NCI-H69 (cell line): ENCODE measurements at places on chromosomes 13 and 19.

DNA sequence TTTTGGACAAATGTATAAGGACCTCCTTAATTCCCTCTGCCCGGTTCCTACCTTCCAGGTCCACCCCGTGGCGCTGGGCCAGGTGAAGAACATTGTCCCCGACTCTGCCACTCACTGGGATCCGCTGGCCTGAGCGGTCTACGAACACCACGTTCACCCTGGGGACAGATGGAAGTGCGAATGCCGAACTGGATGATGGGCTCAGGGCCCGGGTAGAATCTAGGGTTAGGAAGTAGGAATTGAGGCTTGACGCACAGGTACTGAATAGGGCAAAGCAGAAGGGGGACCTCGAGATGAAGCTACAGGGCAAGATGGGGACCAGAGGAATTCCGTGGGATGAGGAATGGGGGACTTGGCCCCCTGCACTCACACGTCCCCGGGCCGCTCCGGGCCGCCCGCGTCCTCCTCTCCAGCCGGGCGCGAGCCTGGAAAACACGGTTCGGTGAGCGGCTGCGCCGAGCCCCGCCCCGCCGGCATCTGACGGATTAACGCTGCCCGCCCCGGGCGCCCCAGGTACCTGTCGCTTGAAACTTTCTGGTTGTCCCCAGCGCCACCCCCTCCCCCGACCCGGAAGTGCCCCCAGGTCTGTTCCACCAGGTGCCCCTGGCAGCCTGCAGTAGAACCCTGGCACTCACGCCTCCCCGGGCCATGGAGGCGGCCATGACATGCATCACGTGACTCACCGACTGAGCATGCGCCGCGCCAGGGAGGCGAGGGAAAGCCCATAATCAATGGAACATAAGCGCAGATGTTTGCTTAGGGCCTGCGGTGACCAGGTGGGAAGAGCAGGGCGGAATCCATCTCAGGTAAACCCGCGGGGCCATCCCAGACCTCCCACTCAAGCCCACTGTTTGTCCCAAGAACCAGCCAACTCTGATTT is at the start of gene FDX2:
Gene FDX2, minus strand, starts transcription at position 681 of the 880 bp plus-strand sequence. Its CDS starts 19 bp downstream, at position 662.
- DNase-seq, result peak; percentile 96

- DNase-seq, result peak; percentile 62
These were observed 49.0 kb upstream of the ZNF780A start for GRCh38 chr19:40139533-40140287.

DNA sequence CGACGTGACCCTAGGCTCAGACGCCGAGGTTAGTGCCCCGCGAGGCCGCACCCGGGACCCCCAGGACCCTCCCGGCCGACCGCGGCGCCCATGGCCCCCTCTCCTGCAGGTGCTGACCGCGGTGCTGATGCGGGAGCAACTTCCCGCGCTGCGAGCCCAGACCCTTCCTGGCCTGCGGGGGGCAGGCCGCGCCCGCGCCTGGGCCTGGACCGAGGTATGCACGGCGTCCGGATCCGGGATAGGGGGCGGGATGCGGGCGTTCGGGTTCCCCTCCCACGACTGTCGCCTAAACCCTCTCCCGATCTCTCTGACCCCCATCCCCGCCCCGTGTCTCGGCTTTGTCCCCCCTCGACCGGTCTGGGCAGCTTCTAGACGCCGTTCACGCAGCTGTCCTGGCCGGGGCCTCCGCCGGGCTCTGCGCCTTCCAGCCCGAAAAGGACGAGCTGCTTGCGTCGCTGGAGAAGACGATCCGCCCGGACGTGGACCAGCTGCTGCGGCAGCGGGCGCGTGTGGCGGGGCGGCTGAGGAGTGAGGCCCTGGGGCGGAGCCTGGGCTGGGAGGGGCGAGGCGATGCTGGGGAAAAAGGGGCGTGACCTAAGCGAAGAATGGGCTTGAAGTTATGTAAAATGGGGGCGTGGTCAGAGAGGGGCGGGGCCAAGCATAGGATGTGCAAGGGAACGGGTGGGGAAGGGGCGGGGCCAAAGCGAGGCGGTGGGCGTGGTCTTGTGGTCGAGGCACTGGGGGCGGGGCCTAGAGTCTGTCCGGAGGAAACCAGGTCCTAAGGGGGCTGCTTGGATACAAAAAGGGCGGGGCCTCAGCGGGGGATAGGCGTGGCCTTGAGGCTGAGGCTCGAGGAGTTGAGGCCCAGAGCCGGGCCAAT is 16.0 kb upstream of the COLGALT1 start:
- peak; percentile 96 for DNase-seq

DNA sequence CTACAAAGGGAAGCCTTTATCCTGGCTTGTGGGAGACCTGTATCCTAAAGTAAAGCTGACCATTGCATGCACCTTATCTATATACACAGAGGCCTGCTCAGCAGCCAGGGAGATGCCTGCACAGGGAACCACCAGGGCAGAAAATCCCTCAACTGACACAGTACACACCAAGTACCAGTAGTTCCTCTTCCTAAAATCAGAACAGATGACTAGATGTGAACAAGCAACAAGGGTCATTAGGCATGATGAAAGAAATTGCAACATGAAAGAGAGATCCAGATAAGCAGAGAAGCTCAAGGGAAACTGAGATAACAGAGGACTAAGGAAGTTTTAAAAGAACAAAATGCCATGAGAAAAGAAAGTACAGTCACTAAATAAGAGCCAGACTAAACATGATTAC is 39.7 kb upstream of the SLC7A9 start:
- DNase-seq, result no peak

- DNase-seq, result peak; percentile 58
These were observed 1.2 kb downstream of the CIRBP start for GRCh38 chr19:1270213-1270853.

DNA sequence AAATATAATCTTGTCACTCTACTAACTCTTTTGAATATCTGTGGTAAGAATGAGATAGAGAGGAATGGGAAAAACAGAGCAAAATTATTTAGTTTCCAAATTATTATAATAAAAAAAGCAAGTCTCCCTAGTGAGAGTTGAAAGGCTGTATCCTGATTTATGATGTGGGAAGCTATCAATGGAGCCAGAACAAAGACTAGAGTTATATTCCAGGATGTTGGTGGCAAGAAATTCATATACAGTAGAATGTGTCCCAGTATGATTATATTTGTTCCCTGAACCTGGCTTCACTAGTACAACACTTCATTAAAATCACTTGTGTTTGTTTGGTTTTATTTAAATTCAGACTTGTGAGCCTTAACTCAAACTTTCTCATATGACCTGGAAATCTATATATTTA is 630.3 kb downstream of the GPC5 start:
- DNase-seq, result peak; percentile 33

DNA sequence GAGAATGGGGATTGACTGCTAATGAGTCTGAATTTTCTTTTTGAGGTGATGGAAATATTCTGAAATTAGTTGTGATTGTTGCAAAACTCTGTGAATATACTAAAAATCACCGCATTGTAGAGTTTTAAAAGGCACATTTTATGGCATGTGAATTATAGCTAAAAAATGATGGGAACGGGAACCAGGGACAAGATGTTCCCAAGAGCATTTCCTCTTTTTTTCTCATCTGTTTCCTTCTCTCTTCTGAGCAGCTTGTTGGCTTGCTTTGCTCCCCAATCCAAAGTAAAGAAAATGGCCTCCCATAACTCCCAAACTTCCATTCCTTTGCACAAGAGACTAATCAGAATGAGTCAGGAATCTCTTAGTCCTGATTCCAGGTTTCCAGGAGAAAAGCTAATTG is 459.2 kb downstream of the TSHZ3 start:
- no peak for DNase-seq

DNA sequence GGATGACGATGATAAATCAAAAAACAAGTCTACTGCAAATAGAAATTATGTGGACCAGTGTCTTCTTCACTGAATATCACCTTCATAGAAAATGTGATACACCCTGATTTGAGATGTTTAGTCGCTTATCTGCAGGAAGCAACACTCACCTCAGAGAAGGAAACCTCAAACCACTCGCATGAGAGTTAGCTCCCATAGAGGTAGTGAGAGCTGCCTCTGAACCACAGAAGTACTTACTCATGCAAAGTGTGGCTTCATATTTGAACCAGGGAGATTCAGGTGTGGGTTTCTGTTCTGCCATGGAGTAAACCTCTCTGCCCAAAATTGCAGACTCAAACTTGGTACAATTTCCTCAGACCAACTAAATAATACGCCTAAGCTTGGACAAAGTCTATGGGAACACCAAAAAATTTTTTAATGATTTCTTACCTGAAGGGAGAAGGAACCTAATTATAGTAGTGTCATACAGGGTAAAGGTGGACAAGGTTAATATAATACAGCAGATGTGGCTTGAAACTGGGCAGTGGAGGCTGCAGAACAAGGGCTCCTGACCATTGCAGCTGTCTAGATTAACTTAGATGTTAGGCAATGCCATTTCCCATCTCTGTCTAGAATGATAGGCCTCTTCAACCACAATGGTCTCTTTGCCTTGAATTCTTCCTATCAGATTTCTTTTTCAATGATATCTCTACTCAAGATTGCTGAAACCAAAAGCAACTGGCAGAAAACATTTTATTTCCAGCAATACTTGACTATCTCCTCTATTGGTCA is 29.6 kb upstream of the RCBTB2 start:
- no peak for DNase-seq

DNA sequence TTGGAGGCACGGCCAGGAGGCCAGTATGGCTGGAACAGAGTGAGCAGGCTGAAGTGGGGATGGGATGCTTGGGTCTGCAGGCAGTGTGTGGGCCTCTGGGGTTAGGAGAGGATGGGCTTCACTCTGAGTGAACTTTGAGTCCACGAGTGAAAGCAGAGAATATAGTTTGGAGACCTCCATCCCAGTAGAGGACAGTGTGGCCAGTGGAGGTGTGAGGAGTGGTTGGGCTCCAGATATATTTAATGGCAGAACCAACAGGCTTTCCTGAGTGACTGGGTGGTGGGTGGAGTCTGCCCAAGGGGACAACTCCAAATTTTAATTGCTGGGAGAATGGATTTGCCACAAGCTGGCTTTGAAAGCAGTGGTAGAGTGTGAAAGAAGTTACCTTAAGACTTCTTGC is 27.3 kb downstream of the GATAD2A start:
- DNase-seq, result no peak

DNA sequence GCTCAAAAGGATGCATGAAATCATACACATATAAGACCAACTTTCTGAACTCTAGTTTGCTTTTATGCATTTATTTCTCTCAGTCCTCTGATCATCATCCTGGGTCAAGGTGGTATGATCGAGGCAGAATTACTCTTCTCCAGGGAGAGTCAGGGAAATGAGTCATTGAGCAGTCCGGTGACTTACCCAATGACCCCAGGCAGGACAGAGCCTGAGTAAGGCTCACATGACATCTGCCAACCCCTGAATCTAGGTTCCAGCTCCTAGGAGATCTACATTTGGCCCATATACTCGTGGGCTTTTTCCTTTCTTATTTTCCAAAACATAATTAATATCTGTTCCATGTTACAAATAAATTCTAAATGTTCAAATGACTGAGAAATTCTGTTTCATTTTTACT is 502.3 kb downstream of the FOXO1 start:
- no peak for DNase-seq

- peak; percentile 55 for DNase-seq
These were observed 1.2 kb downstream of the ALKBH7 start for GRCh38 chr19:6373813-6374108.

DNA sequence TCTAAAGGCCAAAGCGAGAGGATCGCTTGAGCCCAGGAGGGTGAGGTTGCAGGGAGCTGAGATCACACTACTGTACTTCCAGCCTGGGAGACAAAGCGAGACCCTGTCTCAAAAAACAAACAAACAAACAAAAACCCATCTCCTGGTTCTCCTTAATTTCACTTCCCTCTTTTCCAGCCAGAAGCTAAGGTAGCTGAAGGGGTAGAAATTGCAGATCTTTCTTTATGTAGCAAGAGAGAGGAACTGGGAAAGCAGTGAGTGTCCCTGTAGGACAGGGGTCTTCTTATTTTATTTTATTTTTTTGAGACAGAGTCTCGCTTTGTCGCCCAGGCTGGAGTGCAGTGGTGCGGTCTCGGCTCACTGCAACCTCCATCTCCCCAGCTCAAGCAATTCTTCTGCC is 4.5 kb upstream of the TSPAN16 start:
- DNase-seq, result no peak

DNA sequence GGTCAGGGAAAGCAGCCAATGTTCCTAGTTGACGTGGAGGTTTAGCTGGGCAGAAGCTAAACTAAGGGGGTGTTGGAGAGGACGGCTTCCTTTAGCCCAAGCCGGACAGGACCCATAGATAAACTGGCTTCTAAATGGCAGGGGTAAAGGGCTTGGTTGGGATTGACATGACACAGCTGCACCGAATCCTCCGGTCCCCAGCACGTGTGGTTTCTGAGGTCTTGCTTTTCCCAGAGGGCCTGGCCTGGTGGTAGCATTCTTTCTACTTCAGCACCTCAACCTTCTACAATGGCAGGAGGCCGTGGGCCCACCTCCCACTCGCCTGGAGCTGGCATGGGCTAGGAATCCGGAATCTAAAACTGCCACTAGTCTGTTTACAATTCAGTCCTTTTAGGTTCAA is 163.0 kb downstream of the FGF9 start:
- no peak for DNase-seq

DNA sequence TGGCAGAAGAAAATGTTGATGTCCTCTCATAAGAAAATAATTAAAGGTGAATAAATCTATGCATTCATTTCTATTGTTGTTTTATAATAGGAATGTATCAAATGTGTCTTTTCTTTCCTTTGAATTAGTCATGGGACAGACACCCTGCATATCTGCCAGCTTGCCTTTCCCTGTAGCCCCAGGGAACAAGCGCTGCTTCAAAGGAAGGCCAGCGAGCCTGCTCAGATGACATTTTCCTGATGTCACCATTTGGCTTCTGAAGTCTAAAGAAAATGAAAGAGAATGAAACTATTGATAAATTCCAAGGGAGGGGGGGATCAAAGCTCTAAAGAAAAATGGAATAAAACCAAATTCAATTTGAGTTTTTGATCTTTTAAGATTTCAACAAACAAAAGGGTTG is 574.8 kb downstream of the IRS2 start:
- no peak for DNase-seq
